Thymus (tissue), 14 donors: ENCODE measurements at places on chromosomes 7 and 10.

- no peak for DNase-seq
Observed at GRCh38 chr7:152949253-152949652, 189.7 kb downstream of the ACTR3B start.

- DNase-seq = no peak
Observed at GRCh38 chr10:69684981-69685353, 54.9 kb downstream of the FAM241B start.

DNA sequence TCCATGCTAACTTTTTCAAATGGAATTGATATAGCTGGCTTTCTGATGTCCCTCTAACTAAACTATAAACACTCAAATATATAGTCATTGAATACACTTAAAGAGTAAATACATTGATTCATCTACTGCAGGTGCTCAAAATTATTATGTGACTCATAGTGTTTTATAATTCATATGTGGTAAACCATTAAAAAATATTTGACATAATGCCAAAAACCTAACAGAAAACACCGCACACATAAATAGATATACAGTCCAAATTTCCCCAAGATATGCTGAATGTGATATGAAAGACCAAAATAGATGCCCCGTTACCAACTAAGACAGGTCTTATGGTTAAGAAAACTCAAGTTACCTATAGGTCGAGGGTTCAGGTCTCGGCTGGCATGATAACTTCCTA lies 171.7 kb upstream of the SEMA3E start:
- no peak for DNase-seq

DNA sequence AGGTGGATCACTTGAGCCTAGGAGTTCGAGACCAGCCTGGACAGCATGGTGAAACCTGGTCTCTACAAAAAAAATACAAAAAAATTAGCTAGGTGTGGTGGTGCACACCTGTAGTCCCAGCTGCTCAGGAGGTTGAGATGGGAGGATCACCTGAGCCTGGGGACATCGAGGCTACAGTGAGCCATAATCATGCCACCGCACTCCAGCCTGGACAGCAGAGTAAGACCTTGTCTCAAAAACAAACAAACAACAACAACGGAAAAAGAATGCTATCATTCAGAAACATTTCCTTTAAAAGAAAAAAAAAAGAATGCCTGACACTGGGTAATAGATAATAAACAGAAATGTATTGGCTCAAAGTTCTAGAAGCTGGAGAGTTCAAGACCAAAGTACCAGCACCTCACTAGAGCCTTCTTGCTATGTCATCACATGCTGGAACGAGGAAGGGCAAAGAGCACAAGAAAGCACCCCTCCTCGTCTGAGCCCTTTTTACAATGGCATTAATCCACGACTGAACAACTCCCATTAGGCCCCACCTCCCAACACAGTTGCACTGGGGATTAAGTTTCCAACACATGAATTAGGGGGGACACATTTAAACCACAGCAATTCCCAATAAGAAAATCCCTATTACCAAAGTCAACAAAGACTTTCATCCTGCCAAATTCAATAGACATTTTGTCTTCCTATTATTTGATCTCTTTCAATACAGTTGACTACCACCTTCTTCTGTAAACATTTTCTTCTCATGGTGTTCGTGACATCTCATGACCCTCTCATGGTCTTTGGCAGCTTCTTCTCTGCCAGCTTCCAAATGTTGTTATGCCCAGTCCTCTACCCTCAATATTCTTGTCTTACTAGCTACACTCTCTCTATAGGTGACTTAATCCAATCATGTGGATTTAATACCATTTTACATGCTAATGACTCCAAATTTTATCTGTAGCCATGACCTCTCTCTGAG lies 20.0 kb downstream of the AKR1D1 start:
- DNase-seq = no peak

GRCh38 chr10:35398908-35399307 lies 62.6 kb downstream of the CCNY start:
- no peak for DNase-seq

- no peak for DNase-seq
Observed at GRCh38 chr7:36663481-36663880, 60.8 kb downstream of the AOAH start.

DNA sequence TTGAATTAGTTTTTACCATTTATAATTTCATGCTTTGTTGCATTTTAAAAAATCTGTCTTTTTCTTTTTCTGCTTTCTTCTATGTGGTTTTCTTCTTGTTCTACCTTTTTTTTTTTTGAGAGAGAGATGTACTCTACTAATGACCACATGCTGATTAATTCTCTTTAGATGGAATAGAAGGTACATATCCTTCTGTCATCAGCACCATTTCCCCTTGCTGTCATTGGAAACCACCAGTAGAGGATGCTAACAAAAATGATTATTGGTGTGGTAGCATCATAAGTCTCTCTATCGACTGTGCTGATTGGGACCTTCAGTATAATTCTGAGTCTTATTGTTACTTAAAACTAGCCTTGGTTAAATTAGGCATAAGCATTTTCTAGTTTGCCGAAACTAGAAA lies 3.6 kb downstream of the ZEB1 start:
- DNase-seq = no peak

- no peak for DNase-seq
Observed at GRCh38 chr10:287814-288213, 152.6 kb downstream of the ZMYND11 start.

- DNase-seq = no peak
Observed at GRCh38 chr10:109127363-109127762, 795.9 kb downstream of the XPNPEP1 start.

GRCh38 chr10:110967009-110967630 lies 47.7 kb downstream of the SHOC2 start:
- no peak for DNase-seq

GRCh38 chr7:117034851-117035464 lies 81.7 kb downstream of the ST7 start:
- DNase-seq = no peak

GRCh38 chr10:75208181-75208580 lies 2.4 kb upstream of the VDAC2 start:
- DNase-seq = no peak
